ENCODE measurements at places on chromosomes 12 and 14. TPM values are rescaled to one million over a fixed set of nuclear protein-coding genes. Genes with fewer than 3 reads are reported as not detected.

AICDA gene
- not detected for total RNA-seq

SLC7A7 gene
- 6.9 TPM for total RNA-seq

FERMT2 gene
- 108 TPM for total RNA-seq

OTUB2 gene
- total RNA-seq: 1.2 TPM

MYO1A gene
- total RNA-seq: 0.06 TPM

All from bladder microvascular endothelial cell (primary cell).